ENCODE measurements at places on chromosomes 6 and 20.

- no peak for DNase-seq
Measured at GRCh38 chr20:5836569-5836968, 86.4 kb downstream of the SHLD1 start.

DNA sequence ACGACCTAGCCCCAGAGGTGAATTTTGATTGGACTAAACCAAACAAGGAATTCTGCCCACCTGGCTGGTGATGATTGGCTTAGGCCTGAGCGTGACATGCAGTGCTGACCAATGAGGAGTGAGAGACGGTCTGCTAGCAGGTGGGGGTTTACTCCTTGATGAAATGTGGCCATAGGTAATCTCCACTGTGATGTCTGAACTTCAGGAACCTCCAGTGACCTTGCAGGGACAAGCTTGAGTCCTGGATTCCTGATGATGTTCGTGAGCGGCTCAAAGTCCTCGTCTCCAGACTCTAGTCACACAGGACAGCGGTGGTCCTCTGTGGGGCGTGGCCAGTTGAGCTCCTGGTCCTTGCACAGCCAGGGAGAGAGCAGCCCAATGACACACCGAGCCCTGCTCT, 8.4 kb downstream of the VSX1 start:
- no peak for DNase-seq

GRCh38 chr6:20644667-20645370, 110.6 kb downstream of the CDKAL1 start:
- no peak for DNase-seq

GRCh38 chr6:135067911-135068310, 13.3 kb upstream of the HBS1L start:
- DNase-seq = no peak

DNA sequence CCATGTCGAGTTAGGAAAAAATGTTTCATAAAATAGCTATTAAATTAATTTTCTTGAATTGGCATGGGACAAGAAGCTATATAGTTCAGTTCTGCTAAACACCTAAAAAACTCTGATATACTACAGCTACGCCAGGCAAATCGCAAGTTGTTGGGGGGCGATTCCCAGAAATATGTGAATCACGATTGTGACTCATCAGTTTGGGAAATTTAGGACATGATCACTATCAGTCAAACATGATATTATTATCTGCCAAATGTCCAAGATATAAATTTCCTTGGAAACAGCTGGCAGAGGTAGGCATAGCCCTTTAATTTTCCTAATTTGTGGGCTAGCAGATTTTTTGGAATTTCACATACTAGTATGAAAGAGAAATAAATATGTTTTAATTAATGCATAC, 123.6 kb downstream of the ATXN1 start:
- DNase-seq = no peak

DNA sequence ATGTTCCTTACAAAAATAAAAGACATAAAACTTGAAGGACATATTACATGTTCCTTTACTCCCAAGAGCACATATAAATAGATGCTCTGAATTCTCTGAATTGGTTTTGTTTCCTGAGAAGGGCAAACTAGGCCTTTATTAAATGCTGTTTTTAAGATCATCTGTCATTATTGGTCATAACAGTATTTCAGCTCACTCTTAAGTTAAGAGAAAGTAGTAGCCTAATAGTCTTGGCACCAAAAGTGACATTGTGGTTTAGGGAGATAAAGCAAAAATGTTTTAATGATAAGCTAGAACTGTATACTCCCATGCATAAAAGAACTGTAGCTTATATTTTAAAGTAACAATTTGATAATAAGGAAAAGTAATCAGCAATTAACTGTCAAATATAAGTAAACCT, 361.1 kb upstream of the PTCHD4 start:
- DNase-seq = no peak

- DNase-seq = no peak
Measured at GRCh38 chr20:31570021-31570463, 35.0 kb upstream of the ID1 start.

GRCh38 chr6:26524722-26525370, 13.3 kb upstream of the HMGN4 start:
- no peak for DNase-seq

DNA sequence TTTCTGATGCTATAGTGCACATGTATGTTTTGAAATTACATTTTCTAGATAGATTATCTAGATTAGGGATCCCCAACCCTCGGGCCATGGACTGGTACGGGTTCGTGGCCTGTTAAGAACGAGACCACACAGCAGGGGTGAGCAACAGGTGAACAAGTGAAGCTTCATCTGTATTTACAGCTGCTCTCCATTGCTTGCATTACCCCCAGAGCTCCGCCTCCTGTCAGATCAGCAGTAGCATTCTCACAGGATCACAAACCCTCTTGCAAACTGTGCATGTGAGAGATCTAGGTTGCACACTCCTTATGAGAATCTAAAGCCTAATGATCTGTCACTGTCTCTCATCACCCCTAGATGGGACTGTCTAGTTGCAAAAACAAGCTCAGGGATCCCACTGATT, 10.4 kb downstream of the CEP57L1 start:
- no peak for DNase-seq

DNA sequence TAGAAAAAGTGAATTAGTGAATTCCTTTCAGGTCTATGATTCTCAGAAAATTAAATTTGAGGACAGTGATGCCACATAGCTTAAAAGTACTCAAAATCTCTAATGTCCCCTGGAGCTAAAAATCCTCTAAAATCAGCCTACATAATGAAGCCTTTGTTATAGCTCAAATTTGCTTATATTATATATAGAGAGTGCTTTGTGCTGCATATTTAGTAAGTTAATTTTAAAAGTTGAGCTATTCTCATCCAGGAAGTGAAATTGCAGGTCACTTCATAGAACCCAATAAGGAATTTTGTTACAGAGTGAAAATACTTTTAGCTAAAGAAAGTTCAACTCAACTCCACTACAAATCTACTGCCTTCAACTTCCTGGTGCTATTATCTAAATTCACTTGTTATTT, 507.5 kb upstream of the MAP3K7 start:
- DNase-seq = no peak

DNA sequence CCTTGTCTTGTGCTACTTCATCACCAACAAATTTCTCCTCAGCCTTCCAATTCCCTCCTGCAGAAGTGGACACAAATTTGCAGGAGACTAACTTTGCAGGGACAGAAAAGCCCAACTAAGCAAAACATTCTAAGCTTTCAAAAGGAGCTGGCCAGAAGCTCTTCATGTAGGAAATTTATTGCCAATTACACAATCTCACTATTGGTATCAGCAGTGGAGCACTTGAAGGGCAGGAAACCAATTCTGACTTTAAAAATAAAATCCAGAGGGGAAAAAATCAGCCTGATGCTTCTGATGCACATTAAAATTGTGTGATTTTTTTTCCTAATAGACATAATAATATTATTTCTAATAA, 193.3 kb downstream of the LY86 start:
- no peak for DNase-seq

Data from SK-N-DZ (cell line).